ENCODE measurements at places on chromosomes 16 and 17.

DNA sequence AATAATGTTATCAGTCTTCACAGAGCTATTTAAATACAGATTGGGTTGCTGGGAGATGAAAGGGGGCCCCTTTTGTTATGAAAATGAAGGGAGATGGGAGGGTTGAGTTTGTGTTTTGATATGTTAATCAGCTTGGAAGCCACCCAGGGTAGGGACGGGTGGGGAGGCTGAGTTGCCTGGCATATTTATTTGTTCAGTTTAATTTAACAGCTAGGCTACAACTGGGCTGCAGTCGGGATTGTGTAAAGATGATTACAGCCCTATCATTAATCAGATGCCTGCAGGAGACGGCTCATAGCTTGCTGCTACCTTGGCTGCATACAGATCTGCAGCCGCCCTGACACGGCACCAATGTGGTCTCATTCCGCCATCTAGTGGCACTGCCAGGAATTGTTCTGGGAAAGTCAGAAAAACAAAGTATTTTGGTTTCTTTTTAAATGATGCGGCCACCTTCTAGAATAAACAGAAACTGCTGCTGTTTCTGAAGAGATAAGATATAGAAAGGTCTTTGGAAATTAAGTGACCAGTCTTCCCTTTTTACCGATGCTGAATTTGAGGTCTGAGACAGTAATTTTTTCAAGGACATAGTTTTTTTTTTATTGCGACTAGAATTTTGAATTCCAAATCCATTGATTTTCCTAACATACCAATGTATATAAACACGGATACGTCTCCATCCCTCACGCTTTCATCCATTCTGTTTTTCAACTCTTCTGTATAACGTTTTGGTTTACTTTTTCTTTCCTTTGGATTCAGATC is 458.0 kb upstream of the ASIC2 start:
- no peak for DNase-seq

DNA sequence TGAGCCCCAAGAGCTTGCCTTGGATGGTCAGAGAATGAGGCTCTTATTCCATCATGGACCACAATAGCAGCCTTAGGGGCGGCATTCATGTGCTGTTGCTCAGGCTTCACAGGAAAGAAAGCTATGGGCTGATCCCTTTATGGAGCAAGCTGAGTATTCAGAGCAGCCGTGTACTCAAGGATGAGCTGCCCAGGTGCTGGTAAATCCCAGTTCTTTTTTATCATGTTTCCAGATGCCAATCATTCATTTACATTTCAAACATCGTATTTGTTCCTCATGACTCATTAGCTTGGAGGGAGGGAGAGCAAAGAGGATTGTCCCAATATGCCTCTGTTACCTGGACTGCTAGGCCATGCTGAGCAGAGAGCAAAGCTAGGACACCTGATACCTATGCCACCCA is 475.7 kb downstream of the SHISA9 start:
- DNase-seq: no peak

- peak; percentile 99 for DNase-seq
These were observed 10.6 kb upstream of the ZNF213 start for GRCh38 chr16:3123986-3124886.

GRCh38 chr16:50881331-50881830 is 139.5 kb downstream of the CYLD start:
- peak; percentile 89 for DNase-seq

DNA sequence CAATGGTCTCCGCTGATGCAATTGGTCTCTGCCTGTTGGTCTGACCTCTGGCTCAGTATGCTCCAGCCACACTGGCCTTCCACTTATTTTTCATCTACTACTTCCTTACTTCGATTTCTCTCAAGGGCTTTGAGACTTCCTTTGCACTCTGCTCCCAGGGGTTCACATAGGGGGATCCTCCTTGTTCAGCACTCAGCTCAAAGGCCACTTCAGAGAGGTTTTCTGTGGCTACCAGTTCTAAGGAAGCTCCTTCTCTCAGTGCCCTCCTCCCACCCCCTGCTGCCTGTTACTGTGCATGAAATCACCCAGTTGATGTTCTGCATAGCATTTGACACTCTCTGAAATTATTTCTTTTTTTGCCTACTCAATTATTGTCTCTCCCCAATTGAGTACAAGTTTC is 476.4 kb downstream of the HS3ST3B1 start:
- DNase-seq: peak; percentile 53

DNA sequence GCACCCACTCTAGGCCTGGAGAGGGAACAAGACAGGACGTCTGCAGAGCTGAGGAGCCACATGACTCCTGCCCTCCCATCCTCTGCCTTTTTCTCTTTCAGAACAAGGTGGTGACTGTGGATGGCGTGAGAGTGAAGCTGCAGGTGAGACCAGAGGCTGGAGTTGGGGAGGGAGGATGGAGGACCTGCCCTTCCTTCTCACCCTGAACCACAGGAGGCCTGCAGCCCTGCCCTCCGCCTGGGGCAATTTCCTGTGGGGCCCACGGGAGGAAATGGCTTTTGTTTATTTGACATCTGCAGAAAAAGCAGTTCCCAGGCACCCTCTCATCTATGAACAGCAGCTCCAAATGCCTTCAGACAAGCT is 5.1 kb downstream of the RAB37 start:
- no peak for DNase-seq

- no peak for DNase-seq
These were observed 96.5 kb upstream of the ASIC2 start for GRCh38 chr17:33389504-33390135.

DNA sequence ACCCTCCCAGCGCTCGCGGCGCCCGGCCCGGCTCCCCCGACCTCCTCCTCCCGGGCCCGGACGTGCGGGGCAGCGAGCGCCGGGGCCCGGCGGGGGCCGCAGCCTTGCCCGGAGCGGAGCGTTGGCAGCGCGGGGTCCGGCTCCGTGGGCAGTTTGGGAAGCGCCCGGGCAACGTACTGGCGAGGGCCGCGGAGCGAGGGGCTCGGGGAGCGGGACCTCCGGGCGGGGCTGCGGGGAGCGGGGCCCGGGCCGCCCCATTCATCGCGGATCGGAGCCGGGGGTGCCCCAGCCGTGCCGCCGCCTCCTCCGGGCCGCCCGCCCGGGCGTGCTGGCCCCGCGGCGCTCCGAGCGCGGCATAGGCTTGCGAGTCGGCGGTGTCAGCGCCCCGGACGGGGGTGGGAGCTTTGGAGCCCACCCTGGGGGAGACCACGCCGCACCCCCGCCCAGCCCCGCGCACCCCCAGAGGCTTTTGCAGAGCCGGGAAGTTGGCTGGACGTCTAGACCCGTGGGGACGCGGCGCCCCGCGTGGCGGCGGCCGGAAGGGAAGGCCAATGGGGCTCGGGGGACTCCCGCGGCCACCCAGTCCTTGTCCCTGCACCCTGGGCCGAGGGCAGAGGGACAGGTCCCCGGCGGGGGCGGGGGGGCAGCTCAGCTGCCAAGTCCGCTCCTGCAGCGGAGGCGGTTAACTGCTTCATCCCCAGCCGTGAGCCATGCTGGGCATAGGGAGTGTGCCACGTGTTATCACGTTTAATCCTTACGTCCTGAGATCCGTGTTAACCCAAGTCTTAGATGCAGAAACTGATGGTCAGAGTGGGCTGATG is 852 bp downstream of the ZNF469 start:
- DNase-seq: no peak

GRCh38 chr17:17356931-17357270 is 53.7 kb downstream of the NT5M start:
- no peak for DNase-seq

- peak; percentile 89 for DNase-seq
These were observed 89.8 kb downstream of the SHISA6 start for GRCh38 chr17:11330826-11331225.

- DNase-seq: no peak
These were observed 637 bp downstream of the DHRS11 start for GRCh38 chr17:36592316-36592715.

DNA sequence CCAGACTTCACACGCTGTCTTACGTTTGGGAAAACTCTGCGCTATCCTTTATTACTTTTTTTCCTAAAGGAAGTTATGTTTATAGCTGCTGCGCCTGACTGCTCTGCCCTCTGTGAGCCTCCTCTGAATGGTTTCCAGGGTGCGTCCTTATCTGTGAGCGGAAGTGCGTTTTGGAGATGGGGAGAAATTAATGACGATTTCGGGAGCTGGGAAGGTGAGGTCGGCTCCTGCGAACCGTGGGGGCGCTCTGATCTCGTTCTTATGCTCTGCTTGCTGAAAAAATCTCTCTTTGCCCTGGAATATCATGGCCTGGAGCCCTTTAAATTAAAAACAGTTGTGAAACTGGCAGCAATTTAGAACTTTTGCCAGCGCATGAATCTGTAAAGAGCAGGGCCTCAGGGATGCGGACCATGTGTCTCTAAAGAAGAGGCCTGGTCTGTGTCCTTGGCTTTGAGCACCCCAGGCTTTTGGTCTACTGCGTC is 135.7 kb upstream of the ZFHX3 start:
- DNase-seq: no peak

GRCh38 chr17:7046127-7046724 is 2.3 kb upstream of the SLC16A11 start:
- no peak for DNase-seq

- DNase-seq: no peak
These were observed 62.6 kb downstream of the ENGASE start for GRCh38 chr17:79137015-79137788.

- peak; percentile 60 for DNase-seq
These were observed 262.6 kb downstream of the PRKCA start for GRCh38 chr17:66564992-66565465.

- DNase-seq: no peak
These were observed 23.9 kb downstream of the HSD11B2 start for GRCh38 chr16:67454852-67455251.

- DNase-seq: no peak
These were observed 73.0 kb downstream of the PITPNC1 start for GRCh38 chr17:67449845-67450755.

DNA sequence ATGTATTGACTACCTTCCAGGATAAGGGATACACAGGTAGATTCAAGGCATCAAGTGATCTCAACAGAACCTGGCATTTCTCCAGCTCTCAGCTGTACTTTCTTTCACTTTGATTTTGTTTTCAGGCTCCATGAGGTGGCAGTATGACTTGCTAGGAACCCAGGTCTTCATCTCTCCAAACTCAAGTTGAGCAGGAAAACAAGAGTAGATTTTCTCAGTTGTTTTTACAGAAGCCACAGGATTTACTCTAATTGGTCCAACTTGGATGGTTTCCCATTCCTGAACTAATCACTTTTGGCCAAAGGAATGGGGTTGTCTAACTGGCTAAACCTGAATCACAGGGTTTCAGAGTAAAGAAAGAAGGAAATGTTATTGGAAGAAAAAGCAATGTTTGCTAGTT is 146.6 kb downstream of the TRIM37 start:
- DNase-seq: no peak

DNA sequence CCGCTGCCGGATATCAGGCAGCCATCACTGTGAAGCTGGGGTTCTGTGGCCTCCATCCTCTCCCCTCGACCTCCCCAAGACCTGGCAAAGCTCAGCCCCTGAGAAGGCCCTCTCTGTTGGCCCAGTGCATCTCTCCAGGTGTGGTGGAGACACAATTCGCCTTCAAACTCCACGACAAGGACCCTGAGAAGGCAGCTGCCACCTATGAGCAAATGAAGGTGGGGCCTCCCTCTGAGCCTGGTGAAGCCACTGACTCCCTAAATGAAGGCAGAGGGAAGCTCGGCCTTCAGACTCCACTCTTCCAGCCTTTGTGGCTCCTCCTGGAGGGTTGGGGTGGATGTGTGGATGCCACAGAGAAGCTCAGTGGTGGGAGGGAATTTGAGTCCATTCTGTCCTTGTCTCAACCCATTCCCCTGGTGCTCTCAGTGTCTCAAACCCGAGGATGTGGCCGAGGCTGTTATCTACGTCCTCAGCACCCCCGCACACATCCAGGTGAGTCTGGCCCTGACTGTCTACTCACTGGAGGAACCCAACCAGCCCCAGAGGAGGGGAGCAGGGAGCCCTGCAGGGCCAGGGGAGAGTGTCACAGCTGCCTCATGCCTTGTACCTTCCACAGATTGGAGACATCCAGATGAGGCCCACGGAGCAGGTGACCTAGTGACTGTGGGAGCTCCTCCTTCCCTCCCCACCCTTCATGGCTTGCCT is 1.7 kb upstream of the MRM1 start:
- peak; percentile 75 for DNase-seq

GRCh38 chr16:77387815-77388209 is 47.0 kb downstream of the ADAMTS18 start:
- DNase-seq: no peak

- peak; percentile 82 for DNase-seq
These were observed 1723.6 kb downstream of the TP53TG3F start for GRCh38 chr16:35182943-35183550.

DNA sequence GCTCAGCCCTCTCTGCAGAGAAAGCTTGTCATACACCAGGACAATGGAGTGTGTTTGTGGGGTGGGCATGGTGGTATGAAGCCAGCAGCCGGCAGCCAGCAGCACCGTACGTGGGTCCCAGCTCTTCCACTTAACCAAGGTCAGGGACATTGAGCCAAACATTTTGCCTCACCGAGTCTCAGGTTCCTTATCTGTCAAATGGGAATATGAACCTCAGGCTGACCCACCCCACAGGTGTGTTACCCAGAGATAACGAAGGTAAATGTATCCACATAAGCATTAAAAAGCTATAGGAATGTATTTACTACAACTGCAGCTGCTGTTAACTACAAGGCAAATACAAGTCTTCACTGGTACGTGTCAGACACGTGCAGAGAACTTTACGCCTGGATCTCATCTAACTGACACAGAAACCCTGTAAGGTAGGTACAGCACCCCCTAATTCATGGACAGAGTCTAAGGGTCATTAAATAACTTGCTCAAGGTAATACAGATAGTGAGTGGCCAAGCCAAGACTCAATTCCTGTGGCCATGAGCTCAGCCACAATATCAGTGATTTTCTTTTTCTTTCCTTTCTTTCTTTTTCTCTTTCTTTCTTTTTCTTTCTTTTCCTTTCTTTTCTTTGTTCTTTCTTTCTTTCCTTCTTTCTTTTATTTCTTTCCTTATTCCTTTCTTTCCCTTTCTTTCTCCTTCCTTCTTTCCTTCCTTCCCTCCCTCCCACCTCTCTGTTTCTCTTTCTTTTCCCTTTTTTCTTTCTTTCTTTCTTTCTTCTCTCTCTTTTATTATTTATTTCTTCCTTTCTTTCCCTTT is 990 bp downstream of the SLC5A11 start:
- DNase-seq: no peak

- peak; percentile 92 for DNase-seq
These were observed 13.1 kb upstream of the SEPHS2 start for GRCh38 chr16:30458561-30459394.

DNA sequence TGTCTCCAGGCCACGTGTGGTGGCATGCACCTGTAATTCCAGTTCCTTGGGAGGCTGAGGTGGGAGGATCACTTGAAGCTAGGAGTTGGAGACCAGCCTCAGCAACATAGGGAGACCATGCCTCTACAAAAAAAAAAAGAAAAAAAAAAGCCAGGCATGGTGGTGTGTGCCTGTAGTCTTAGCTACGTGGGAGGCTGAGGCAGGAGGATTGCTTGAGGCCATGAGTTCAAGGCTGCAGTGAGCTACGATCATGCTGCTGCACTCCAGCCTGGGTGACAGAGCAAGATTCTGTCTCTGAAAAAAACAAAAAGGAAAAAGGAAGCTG is 103.9 kb downstream of the CMIP start:
- no peak for DNase-seq

GRCh38 chr17:15453782-15454181 is 13.6 kb downstream of the CDRT4 start:
- DNase-seq: no peak

- no peak for DNase-seq
These were observed 9.1 kb upstream of the CCL5 start for GRCh38 chr17:35889241-35889640.

- no peak for DNase-seq
These were observed 619.3 kb downstream of the TP53TG3F start for GRCh38 chr16:34078691-34079090.

Measured in esophagus muscularis mucosa (tissue), 4 donors.